ENCODE measurements at places on chromosomes 11 and 22.

DNA sequence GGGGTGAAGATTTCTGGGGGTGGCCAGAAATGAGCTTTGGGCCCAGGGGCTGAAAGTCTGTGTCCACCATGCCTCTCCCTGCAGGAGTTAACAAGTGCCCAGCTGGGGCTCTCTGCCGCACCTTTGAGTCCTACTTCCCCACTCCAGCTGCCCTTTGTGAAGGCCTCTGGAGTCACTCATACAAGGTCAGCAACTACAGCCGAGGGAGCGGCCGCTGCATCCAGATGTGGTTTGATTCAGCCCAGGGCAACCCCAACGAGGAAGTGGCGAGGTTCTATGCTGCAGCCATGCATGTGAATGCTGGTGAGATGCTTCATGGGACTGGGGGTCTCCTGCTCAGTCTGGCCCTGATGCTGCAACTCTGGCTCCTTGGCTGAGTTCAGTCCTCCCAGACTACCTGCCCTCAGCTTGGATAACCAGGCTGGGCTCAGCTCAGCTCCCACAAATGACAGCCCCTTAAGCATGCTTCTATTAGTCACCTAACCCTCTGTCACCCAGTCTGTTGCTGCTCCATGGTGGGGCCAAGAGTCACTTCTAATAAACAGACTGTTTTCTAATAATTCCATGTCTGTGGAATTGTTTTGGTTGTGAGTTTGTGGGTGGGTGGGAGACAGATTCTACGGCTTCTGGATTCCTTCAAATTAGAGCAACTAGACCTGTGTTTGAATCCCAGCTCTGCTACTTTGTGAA lies 3.0 kb upstream of the INPPL1 start:
- no peak for DNase-seq

DNA sequence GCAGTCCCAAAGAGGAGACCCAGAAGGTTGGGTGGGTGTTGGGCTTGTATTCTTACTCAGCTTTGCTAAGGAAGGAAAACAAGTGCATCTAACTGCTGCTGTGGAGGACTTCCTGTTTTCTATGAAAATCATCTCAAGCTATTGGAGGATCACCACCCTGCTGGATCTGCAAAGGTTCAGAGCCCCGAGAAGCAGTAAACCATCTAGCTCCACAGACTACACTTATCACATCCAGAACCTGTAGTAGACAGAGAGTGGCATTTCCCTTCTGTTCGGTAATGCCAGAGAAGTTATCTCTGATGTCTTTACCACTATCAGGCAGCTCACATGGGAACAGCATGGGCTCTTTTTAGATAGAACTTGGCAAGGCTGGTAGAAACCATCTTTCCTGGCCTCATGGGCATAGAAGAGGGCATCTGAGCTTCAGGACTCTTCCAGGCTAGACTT lies 21.7 kb downstream of the KCNJ1 start:
- no peak for DNase-seq

- DNase-seq, result peak; percentile 42
Measured at GRCh38 chr22:43343262-43343669, at the start of gene SCUBE1. SCUBE1 (minus strand) TSS chr22:43343372; CDS start chr22:43343261, 111 bp downstream.

GRCh38 chr11:2316169-2316962 lies 14.6 kb downstream of the TSPAN32 start:
- DNase-seq, result no peak

All from activated B cell treated with CpG ODN at 0.5 μM for 24 hours (primary cell).